ENCODE measurements at places on chromosomes 6 and 20.

GRCh38 chr6:134196568-134197193, 121.2 kb downstream of the SGK1 start:
- DNase-seq = no peak

- DNase-seq = no peak
Observed at GRCh38 chr6:52310932-52311331, 26.4 kb upstream of the MCM3 start.

GRCh38 chr6:24882835-24883555, 52.8 kb downstream of the RIPOR2 start:
- DNase-seq = no peak

DNA sequence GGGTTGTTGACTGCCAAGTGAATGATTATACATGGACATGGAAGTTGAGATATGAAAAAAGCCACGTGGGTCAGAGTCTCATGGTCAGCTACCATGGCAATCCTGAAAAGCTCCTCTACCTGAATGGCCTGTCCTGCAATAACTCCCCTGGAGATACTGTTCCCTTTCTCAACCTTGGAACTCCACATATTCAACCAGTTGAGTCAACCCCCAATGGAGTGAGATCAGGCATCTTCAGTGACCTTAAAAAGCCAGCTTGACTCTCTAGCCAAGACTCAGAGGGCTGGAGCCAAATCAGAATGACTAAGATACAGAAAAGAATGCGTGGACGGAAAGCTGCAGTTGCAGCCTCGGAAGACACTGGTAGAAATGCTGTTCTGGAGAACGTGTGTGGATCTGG, 341.3 kb downstream of the FOXA2 start:
- DNase-seq = no peak

- DNase-seq = no peak
Observed at GRCh38 chr6:101454106-101454676, 60.7 kb downstream of the GRIK2 start.

DNA sequence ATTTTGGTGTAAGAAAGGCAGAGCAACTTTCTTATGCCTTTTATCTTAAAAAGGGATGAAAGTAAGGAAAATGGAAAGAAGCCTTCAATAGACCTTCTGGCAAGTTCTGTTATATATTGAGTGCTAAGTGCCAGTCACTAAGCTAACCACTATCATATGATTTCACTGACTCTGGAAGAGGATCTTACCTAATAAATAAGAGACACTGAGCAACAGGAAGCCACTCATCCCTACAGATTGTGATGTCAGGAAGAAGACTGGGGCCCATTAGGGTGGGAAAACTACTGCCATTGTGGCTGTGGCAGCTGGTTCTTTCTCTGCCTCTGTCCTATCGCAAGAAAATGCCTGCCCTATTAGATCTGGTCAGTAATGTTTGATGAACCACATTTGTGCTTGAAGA, 89.6 kb downstream of the AIG1 start:
- no peak for DNase-seq

DNA sequence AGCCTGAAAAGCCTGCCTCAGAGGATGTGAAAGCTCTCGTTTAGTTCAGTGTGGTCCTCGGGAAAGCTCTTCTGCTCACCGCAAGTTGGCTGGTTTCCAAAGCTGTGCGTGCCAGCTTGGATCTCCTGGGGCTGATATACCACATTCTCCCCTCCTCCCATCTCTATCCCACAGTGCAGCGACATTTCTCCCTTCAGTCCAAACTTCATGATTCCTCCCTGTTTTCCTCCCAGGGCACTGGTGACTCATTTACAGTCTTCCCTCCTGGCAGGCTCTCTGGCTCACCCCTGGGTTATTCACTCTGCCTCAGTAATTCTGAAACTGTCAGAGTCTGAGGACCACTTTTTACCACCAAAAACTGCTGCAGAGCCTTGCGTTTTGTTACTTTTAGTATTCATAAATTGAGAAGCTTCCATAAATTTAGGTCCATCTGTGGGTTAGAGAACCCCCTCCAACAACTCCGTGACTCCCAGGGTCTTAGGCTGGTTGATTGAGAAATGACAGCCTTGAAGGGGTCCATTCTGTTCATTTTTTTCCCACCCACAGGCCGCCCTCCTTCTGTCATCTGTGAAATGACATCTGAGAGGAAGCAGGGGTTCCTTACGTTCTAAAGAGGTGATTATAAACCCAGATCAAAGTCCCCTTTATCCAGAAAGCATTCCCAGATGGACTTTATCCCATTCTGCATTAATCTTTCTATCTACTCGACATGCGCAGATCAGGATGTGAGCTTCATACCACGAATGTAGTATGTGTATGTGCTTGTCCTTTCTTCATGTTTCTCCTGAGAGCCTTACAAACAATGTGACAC, 6.1 kb downstream of the TRIM10 start:
- no peak for DNase-seq

DNA sequence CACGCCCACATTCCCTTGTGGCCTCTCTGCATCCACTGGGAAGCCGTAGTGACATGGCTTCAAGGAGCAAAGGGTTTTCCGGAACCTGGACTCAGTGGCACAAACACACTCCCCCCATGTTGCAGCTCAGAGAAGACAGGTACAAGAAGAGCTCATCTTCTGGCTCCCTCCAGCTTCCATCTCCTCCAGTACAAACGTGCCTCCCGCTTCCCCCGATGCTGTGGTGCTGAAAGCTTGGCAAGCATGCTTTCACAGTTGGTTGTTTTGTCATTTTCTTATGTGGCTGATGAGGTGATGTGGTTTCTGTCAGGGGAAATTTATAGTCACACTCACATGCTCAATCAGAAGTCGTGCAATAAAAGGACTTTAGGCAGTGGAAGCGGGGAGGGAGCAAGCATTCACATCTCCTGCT, 258.5 kb downstream of the KIF16B start:
- DNase-seq = no peak

GRCh38 chr6:41683523-41684310, 45.4 kb downstream of the MDFI start:
- DNase-seq = peak; percentile 68

GRCh38 chr6:4316867-4317400, 181.6 kb upstream of the ECI2 start:
- no peak for DNase-seq

DNA sequence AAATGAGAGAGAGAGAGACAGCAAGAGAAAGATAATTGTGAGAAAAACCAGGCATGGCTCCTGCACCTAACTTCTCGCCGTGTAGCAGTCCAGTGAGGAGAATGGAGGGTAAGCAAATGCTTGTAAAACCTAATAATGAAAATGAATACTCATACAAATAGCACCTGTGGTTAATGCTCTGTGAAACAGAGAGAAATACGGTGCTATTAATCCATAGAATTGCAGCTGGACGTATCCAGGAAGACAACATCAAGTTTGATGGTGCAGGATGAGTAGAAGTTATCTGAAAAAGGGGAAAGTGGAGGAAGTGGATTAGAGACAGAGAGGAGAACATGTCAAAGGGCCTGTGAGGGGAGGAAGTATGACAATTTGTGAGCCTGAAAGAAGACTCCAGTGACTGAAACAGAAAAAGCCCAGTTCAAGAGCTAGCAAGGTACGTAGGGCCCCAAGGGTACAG, 89.4 kb upstream of the PAK5 start:
- no peak for DNase-seq
